ENCODE measurements at places on chromosomes 7 and 10.
A peak's percentile ranks its signal among the peaks of the same experiment; 100 is the strongest.

DNA sequence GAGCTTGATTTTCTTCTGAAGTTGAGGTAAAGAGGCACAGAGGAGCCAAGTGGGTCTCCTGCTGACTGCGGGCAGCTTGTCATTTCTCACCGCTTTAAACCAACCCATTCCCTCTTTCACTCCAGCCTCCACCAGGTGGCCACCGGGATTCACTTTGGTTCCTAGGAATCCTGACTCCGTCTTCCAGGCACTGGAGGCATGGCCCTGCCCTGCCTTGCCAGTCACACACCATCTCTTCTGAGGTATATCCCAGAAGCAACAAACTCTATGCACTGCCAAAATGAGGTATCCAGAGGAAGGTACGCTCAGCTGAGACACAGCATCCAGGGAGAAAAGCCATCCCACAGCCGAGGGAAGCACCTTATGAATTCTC lies 280.8 kb downstream of the TNS3 start:
- DNase-seq = no peak

- DNase-seq = no peak
Measured at GRCh38 chr10:28188526-28188925, 114.3 kb downstream of the MPP7 start.

- DNase-seq = no peak
Measured at GRCh38 chr7:8382004-8382730, 51.2 kb upstream of the NXPH1 start.

- no peak for DNase-seq
Measured at GRCh38 chr7:155460926-155461613, 3.1 kb downstream of the EN2 start.

- no peak for DNase-seq
Measured at GRCh38 chr10:63843107-63843506, 321.9 kb downstream of the REEP3 start.

DNA sequence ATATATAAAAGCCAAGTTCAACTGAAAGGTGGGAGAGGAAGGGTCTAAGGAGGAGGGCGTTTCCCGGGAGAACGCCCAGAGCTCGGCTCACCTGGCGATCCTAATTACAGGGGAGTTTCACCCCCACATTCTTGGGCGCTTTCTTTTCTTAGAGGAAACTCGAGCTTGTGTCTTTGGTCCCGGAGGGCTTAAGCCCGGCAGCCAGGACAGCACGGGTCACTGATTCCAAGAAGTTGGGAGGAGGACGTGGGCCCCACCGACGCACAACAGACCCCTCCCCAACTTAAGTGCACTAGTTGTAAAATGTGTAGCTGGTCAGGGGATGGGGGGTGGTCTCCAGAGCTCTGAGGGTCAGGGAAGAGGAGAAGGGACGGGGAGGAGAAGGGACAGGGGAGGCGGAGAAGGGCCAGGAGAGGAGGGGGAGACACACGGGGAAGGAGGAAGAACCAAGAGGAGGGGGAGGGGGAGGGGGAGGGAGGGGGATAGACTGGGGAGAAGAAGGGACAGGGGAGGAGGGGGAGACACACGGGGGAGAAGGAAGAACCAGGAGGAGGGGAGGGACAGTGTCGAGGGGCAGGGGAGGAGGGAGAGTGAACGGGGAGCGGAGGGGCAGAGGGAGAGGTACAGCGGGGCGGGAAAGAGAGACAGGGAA lies 874 bp downstream of the BAIAP2L1 start:
- DNase-seq = no peak

- DNase-seq = no peak
Measured at GRCh38 chr10:60069311-60069710, 163.0 kb upstream of the CCDC6 start.

- no peak for DNase-seq
Measured at GRCh38 chr10:129764011-129764900, 199.8 kb downstream of the EBF3 start.

- DNase-seq = no peak
Measured at GRCh38 chr7:110947408-110947807, 143.5 kb upstream of the LRRN3 start.

DNA sequence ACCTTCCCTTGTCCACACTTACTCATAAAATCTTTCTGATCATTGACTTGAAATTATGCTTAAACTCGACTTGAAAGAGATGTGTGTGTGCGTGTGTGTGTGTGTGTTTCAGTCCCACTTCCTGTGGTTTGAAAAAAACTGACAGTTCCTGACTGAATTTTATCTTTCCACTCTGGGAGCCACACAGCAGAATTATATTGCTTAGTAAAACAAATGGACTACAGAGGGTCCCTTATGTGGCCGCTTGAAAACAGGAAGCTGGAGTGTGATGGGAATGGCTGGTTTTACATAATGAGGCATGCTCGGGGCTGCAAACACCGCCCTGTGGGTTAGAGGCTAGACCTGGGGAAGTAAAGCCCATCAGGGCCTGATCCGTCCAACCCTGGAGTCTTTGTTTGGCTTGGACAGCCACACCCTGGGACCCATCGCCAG lies 54.8 kb downstream of the LYZL1 start:
- no peak for DNase-seq

- DNase-seq = no peak
Measured at GRCh38 chr7:105625986-105626385, 44.7 kb upstream of the EFCAB10 start.

DNA sequence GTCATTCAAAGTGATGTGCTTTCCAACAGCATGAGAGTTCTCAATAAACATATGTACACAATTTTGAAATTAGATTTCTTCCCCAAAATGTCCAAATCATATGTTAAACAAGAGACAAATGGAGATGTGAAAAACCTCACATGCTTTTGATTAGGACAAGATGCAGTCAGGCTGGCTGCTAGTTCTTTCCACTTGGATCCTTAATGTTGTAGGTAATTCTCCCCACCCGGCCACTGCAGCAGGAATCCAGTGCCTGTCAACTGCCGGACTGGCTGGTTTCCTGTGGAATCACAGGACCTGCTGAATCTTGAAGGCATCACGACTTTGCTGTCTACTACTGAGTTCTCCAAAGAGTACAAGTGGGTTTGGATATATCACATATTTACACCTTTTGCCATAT lies 138.6 kb upstream of the AKR1E2 start:
- no peak for DNase-seq

GRCh38 chr7:73903321-73904218 lies 42.6 kb downstream of the TMEM270 start:
- no peak for DNase-seq

- no peak for DNase-seq
Measured at GRCh38 chr7:31102151-31102972, 50.3 kb downstream of the ADCYAP1R1 start.

- DNase-seq = peak; percentile 81
Measured at GRCh38 chr7:100965723-100966541, 3.4 kb upstream of the MUC12 start.

DNA sequence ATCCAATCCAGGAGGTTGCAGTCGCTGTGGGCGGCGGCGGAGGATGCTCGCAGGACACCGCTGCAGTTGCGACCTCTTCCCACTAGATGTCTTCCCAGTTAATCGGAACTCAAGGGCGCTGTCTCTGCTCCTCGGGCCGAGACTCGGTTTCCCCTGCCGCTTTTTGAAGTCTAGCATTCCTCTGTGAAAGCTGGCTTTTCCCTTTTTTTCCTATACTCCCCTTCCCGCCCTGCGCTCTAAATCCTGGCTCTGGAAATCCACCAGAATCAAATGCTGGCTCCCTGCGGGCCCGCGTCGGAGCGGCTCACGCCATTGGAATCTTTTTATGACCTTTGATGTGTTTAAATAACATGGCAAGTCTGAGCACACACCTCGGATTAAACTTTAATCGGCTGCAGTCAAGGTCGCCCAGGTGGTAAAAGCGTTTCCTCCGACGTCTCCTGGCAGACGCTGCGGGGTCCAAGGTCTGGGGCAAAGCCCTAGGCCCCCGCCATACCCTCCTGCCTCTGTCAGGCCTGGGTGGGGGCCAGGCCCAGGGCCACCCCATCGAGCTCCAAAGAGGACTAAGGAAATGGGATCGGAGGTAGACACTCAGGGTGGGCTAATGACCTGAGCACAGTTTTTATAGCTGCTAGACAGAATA lies 10.7 kb upstream of the HOXA13 start:
- peak; percentile 48 for DNase-seq

DNA sequence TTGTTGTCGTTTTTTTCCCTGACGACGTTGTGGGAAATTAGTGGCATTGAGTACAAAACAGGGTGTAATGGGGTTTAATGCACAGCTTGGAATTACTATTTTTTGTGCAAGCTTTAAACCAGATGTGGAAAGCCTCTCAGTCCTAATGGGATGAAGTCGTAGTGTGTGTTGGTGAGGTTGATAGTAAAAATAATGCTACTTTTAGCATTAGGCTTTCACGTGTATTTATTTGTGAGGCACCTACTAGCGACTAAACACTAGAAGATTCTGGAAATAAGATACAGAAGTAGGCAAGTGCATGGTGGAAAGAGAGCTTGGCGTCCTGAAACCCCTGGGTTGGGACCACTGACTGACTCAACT lies 588 bp upstream of the ORC5 start:
- no peak for DNase-seq

- DNase-seq = peak; percentile 57
Measured at GRCh38 chr7:95246831-95247370, 77.4 kb downstream of the PON1 start.

GRCh38 chr7:45567713-45568112 lies 6.5 kb upstream of the ADCY1 start:
- DNase-seq = no peak

GRCh38 chr10:33334805-33335550 lies 511 bp upstream of the NRP1 start:
- peak; percentile 20 for DNase-seq

DNA sequence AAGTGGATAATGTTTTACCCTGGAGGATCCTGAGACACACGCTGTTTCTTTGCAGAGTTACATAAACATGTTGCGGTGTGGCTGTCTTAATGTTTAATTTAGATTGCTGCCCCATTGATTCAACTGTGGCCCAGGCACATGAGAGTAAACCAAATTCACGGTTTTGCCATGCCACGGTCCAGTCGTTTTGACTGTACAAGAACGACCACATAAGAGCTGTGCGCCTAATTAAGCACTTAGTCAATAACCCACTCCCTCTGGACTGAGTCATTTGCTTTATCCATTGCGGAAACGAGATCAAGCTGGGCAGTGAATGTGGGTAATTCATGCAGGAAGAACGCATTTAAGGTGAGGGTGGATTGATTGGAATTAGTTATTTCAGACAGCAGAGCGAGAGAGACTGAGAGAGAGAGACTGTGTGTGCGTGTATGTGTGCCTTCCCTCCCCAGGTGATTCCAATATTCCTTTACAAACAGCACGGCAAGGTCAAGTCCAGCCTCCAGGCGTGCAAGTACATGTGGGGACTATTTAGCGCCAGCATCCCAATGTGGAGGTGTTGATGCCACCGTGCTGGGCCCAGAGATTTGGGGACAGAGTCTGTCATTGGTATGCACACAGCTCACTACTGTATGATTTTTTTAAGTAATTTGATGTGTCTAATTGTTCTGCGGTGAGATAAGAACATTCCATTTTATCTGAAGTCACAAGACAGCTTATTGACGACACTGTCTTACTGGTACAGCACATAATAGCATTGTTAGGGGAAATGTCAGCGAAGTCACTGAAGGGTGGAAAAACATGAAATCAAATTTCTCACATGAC lies 8.4 kb upstream of the TEX36 start:
- DNase-seq = no peak

DNA sequence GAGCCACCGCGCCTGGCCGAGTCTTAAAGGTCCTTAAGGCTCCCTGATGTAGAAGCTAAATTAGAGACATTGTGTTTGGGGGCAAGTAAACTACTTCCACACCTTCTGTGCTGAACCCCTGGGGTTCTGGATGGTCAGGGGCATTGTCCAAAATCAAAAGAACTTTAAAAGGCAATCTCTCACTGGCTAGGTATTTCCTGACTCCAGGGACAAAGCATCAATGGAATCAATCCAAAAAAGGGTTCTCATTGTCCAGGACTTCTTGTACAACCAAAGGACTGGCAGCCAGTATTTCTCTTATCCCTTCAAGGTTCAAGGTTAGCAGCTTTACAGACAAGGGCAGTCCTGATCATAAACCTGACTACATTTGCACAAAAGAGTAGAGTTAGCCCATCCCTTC lies 24.0 kb downstream of the SRPK2 start:
- DNase-seq = no peak

- DNase-seq = peak; percentile 37
Measured at GRCh38 chr7:98165827-98166667, 45.2 kb upstream of the BHLHA15 start.

GRCh38 chr7:96968981-96969380 lies 36.4 kb upstream of the DLX6 start:
- no peak for DNase-seq

DNA sequence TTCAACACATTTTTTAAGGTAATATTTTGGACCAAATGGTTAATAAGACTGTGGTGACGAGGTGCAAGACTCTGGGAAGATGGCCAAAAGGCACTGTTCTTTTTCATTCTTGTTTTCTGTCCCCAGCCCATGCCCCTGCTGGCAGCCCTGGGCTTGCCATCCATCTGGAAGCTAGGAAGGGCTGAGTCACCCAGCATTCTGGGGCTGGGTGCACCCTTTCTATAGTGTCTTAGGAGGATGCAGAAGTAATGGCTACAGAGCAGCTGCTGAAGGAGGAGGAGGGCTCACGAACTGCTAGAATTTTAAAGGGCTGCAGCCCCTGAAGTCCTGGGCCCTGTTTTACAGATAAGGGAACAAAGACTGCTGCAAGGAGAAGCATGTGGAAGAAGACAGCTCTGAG lies 42.8 kb upstream of the ZNF32 start:
- DNase-seq = no peak

- peak; percentile 70 for DNase-seq
Measured at GRCh38 chr10:48658243-48658974, 26.3 kb upstream of the WDFY4 start.

GRCh38 chr7:83065714-83066113 lies 97.0 kb downstream of the PCLO start:
- no peak for DNase-seq

DNA sequence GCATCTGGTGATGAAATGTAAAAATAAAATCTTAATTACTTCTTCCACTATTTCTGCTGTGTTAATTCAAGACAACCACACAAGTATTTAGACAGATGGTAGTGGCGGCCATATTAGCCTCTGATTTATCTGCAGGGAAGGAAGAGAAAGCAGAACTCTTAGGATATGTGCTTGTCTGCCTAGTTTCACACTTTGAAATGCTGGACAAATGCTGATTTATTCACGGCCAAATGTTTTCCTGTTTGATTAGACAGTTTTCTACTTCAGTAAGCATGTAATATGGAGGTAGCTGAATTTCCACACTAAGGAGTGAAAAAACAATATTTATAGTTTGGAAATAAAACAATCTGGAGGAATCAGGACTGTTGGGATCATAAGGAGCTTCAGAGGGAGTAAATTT lies 158.1 kb downstream of the AGMO start:
- DNase-seq = no peak

GRCh38 chr7:17593819-17594419 lies 295.5 kb downstream of the AHR start:
- DNase-seq = no peak

GRCh38 chr7:79149831-79150230 lies 303.6 kb downstream of the MAGI2 start:
- DNase-seq = no peak
